Spleen (tissue), 13 donors: ENCODE measurements at places on chromosomes 1 and 21. TPM values are rescaled to one million over a fixed set of nuclear protein-coding genes. Genes with fewer than 3 reads are reported as not detected.

DNA sequence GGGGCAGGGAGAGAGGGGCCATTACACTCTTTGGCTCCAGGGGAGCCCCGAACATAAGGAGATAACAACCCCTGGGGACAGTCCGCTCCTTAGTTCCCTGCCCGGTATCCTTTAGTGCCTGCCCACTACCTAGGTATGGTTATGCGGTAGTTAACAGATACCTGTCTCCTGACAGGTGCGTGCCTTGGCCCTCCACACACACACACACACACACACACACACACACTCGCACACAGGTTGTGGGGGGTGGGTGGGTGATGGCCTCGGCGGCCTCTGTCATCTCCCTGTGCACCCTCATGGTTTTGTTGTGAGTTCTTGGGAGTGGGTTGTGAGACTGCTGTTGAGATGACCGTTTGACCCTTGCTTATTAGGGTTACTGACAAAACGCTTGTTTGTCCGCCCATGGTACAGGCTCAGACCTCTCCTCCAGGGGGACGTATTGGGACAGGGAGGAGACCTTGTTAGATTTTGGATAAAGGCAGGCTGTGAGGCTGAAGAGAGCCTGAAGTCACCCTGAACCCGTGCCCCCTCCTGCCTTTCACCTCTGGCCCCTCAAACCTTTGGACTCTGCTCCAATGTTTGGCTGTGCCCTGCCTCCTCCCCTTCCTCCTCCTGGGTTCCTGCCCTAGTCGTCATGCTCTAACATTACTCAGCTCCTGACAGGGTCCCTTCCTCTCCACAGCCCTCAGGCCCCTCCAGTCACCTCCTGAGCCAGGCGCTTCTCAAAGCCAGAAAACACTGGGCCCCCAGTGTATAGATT is 979 bp downstream of the RASSF5 start:
- DNase-seq: no peak

KCNE1 gene
- 0.30 TPM for polyA plus RNA-seq

DNA sequence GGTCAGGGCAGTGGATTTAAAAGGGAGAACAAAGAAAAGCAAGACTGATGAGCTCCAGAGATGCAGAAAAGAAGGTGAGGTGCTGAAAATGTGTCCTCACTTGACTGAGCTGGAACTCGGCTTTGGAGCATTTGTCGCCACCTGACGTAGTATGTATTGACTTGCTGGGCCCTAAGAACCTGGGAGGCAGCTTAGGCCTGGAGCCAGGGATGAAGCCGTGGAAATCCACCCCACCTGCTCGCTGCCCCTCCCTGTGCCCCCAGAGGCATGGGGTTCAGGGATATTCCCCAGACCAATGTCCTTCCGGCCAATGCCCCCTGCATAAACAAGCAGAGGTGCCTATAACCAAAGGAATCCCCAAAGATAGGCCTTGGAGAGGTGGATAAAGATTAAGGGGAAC is 14.3 kb downstream of the MRAP start:
- no peak for DNase-seq

AIRE gene
- polyA plus RNA-seq: not detected

- DNase-seq: no peak
Measured at GRCh38 chr1:64343105-64343822, 126.7 kb upstream of the CACHD1 start.

- DNase-seq: no peak
Measured at GRCh38 chr1:24369801-24370200, 43.8 kb downstream of the STPG1 start.

DNA sequence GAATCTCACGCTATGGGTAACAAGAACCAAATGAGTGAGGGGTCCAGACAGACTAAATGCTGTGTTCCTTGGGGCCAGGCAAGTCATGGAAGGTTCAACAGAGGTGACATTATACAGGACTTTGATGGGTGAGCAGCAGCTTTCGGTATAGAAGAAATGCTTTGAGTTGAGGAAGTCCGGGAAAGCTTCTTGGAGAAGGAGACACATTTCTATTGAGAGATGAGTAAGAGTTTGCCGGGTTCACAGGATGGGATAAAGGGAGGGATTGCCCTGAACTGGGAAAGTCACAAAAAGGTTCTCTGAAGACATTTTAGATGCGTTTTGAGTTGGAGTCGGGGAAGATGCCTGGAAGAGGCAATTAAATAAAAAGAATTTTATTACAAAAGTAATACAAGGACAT is 580 bp upstream of the AZIN2 start:
- no peak for DNase-seq

GRCh38 chr1:119485201-119485600 is 21.8 kb upstream of the HSD3B1 start:
- no peak for DNase-seq

FAM177B gene
- polyA plus RNA-seq: 6.6 TPM

- no peak for DNase-seq
Measured at GRCh38 chr1:170252851-170253579, 107.3 kb downstream of the NTMT2 start.

DNA sequence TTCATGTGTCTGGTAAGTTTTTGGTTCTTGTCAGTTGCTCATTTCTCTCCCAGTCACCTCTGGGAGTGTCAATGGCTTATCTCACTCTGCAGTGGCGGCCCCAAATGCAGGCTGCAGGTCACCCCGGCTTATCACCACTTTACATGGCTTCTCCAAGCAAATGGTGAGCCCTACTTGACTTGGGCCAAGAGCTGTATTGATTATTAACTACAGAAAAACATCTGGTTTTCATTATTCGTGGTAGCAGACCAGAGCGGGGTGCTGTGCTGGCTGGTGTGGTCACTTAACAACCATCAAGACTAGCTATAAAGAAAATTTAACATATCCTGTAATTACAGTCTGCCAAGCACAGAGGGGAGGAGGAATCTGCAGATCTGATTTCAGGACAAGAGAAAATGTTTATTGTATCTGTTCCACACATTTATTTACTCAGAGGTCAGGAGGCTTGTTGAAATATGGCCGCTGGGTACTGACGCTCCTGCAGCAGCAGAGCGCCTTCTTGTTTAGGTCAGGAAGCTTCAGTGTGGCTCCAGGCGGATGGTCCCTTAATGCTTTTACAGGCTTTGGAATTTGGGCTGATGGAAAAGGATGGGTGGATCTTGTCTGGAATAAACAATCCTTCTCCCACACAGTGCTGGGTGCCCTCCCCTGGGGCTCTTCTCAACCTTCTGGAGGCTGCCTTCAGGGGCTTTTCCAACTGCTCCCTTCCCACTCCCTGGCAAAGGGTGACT is 87.8 kb downstream of the HLX start:
- no peak for DNase-seq

- DNase-seq: no peak
Measured at GRCh38 chr1:145942871-145943270, 14.9 kb downstream of the LIX1L start.

GRCh38 chr1:40245686-40246085 is 2.1 kb upstream of the TMCO2 start:
- no peak for DNase-seq

CDA gene
- polyA plus RNA-seq: 18.0 TPM

- DNase-seq: no peak
Measured at GRCh38 chr1:160827418-160827817, 31.4 kb downstream of the LY9 start.

- no peak for DNase-seq
Measured at GRCh38 chr1:32728413-32729077, 26.0 kb upstream of the SYNC start.

C4BPB gene
- 0.61 TPM for polyA plus RNA-seq

THEM5 gene
- polyA plus RNA-seq: not detected

TGFB2 gene
- polyA plus RNA-seq: 0.65 TPM

DNA sequence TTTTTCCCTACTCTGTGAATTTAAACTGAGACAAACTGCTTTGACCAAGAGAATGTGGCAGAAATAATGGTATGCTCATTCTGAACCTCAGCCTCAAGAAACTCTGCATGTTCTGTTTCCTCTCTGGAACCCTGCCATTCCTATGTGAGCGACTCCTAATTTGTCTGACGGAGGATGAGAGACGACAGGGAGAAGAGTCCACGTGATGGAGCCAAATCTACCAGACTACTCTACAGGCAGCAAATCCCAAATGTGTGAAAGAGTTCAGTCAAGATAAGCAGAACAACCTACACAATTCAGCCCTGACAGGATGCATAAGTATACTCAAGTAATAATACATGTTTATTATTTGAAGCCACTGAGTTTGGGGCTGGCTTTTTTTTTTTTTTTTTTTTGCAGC is 153.5 kb downstream of the DPYD start:
- no peak for DNase-seq

DNA sequence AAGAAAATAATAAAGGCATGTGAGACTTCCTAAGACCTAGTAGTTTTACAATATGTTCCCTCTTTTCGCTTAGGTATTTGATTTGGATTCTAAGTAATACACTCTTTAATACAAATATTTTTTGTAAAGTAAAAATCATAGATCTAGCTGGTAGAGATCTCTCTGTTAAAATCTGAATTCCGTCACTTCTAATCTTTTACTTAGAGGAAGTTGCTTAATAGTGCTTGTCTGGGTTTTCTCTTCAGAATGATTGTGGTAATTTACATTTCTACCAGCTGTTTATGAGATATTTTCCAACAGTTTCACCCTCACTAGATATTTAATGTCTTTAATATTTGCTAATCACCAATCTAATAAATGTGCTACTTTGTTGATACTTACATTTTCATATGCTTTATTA is 23.3 kb downstream of the RBM11 start:
- DNase-seq: no peak

ESPN gene
- polyA plus RNA-seq: 0.50 TPM

- DNase-seq: no peak
Measured at GRCh38 chr1:58307431-58307830, 239.1 kb downstream of the OMA1 start.

DNA sequence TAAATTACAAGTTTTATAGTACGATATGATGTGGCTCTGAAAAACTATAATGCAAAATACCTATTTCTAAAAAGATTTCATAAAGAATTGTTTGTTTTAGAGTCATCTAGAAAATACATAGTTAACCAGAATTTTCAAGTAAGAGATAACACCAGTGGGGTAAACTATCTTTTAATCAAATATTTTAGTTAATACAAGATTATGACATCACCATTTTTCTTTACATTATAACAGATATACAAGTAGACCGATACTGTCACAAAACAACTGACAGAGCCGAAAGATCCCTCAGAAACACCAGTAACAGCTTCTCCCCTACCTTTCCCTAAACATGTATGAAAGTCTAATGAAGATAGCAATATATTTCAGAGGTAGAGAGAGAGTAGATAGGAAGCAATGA is 54.2 kb downstream of the EPS15 start:
- no peak for DNase-seq

DNA sequence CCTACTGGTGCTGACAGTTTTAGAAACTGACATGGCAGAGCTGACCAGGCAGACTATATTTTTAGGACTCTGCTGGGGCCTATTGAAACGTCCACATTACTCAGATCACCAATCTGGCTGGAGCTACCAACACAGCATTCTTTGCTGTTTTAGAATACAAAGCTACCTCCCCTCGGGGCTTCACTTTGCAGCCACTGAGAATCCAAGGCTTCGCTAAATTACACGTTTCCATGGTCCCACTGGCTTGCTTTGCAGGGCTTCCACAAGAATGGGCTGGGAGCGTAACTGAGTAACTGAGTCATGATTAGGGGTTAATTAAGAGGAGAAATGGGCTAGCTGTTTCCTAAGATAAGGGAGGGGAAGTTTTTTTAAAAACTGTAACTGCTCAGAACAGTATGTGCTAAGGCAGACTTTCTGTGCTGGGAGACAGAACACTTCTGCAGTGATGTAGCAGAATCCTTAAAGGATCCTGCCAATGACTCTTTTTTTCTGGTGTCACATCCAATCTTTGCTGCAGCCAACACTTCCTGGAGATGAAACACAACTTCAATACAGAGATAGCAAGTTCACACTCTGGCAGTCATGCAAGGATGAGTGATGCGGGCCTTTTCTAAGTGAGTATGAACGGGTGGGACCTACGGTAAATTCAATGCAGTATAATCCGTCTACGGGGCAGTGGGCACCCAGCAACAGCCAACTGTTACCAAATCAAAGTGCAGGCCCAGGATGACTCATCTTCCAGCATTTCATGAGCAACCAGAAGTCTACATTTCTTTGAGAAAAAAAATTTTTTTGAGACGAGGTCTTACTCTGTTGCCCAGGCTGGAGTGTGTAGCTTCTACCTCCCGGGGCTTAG is 21.5 kb downstream of the NDUFS5 start:
- no peak for DNase-seq

GRCh38 chr1:208604295-208604694 is 360.1 kb upstream of the PLXNA2 start:
- DNase-seq: no peak

DNA sequence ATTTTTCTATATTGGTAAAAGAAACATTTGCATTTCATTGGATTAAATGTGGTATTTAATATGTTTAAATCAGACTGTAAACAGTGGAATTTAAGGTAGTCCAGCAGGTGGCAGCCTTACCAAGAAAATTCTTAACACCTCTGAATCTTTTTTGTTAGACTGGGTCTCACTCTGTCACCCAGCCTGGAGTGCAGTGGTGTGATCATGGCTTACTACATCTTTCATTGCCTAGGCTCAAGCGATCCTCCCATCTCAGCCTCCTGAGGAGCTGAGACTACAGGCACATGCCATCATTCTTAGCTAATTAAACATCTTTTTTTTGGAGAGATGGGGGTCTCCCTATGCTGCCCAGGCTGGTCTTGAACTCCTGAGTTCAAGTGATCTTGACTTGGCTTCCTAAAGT is 98.8 kb downstream of the RABGAP1L start:
- no peak for DNase-seq

GRCh38 chr1:119713749-119714456 is 2.2 kb downstream of the PHGDH start:
- DNase-seq: no peak

DNA sequence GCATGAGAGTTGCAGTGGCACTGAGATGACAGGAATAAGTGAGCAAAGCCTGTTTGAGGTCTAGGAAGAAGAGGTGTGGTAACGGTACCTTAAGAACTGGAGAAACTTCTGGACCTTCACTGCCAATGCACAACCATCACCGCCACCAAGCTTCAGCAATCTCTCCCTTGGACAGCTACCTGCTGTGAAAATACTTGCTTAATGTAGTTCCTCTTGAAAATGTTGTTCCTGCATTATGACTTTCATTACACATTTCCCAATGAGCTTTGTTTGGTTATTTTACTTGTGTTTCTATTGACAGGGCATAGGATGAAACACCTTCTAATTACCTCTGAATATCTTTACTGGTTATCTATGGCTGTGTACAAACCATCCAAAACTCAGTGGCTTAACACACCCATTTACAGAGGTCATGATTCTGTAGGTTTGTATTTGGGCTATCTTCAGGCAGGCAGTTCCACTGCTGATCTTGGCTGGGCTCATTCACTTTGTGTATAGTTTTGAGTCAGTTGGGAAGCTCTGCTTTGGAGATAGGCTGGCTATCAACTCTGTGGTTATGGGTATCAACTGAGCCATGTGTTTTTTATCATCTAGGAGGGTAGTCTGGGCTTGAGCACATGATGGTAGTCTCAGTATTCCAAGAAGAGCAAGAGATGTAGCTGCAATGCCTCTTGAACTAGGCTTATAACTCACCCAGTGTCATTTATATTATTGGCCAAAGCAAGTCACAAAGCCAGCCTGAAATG is 149.4 kb downstream of the ELAVL4 start:
- no peak for DNase-seq

- DNase-seq: peak; percentile 81
Measured at GRCh38 chr1:172533513-172534151, 682 bp downstream of the SUCO start.

- no peak for DNase-seq
Measured at GRCh38 chr1:223331301-223331700, 32.7 kb downstream of the SUSD4 start.

- DNase-seq: no peak
Measured at GRCh38 chr21:35641271-35642016, 418.9 kb downstream of the SETD4 start.
